DMS79 (cell line): ENCODE measurements at places on chromosomes 12 and 14.

DNA sequence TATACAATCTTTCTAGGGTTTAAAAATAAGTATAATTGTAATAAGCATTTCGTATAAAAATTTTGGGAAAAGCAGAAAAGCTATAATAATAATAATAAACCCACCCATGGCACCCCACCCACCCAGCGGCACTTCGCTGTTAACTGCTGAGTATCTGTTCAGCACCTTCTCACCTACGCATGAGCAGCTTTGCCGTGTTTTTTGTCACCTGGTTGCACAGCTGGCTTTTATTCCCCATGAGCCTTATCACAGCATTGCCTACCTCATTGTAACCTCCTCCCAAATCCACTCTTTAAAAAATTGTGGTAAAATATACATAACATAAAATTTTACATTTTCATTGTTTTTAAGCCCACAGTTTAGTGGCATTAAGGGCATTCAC, 34.7 kb downstream of the CYP46A1 start:
- no peak for DNase-seq

- no peak for DNase-seq
These were observed 9.9 kb downstream of the DYRK2 start for GRCh38 chr12:67658486-67658885.

DNA sequence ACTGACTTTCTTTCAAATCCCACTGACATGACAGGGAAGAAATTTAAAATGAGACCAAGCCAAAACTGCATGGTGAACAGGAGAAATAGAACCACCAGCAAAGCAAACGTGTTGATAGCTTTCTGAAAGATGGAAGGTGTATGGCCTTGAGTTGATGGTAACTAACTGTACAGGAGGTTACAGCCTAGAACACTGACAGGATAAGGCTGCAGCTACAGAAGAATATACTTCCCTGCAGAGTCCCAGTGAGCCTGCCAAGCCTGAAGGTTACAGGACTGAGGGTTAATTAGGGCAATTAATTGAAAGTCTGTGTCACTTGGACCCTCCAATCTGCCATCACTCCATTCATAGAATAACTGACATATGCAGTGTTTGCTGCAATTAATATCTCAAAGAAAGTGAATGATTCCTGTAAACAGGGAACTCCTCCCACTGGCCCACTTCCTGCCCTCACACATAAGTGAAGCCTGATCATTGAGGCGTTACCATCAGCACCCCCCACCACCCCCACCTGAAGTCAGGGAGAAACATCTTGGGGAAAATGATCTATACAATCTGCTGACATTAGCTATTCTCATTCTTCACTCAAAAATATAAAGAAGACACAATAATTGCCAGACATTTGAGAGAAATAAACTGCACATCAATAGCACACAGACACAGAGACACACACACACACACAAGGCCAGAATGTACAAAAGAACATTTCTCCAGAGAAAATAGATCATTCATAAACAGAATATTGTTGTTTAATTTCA, 73.4 kb downstream of the GTF2A1 start:
- no peak for DNase-seq

DNA sequence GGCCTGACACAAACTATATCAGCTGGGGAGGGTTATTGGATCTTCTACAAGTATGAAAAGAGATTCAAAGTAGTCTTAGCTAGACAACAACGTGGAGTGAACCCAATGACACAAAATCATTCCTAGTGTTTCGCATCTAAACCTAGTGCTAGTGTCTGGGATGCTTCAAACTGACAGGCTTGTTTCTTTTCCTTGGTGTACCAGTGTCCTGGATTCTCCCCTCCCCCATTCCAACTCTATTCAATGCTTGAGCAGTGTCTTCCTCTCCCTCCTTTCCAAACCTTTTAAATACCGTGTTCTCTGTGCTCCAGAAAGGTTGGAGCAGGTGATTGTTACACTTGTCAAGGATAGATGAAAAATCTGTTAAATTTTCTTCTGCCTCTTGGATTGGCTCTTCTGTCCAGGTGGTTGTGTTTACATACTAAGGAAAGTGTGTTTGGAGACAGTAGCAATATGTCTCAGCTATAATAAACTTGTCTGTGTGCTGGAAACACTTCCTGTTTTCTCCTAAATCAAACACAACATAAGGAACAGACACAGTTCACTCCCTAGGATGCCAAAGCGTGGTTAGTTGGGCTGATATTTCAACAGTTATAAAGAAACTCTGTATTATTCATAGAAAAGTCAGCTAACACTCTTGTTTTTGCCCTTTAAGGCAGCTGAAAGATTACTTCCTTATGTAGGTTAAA, 14.4 kb upstream of the GUCY2C start:
- DNase-seq, result no peak

- DNase-seq, result no peak
These were observed 19.4 kb downstream of the CAND1 start for GRCh38 chr12:67288561-67288960.

GRCh38 chr14:65210118-65210821, 108.0 kb upstream of the MAX start:
- no peak for DNase-seq

DNA sequence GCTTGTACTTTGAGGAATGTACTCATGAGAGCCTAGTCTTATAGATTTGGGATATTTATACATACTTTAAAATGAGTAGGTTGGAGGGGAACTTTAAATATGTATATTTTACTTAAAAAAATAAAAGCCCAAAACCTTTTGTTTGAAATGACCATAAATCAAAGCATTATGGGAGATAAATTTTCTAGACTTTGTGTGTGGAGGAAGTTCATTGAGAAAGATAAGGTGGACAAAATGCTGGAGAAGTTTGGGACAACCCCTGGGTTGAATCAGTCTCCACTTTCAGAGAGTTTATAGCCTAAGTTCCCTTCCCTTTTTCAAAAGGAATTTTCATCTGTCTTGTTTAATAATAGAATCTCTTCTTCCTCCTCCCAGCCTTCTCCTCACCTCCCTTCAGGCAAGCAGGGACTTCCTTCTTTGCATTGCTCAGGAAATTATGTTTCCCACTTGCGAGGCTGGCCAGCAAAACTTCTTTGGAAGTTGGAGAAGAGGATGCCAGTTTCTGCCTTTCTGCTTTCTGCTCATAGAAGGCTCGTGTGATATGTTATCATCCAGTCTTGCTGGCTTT, 54.2 kb downstream of the CHST11 start:
- DNase-seq, result no peak

DNA sequence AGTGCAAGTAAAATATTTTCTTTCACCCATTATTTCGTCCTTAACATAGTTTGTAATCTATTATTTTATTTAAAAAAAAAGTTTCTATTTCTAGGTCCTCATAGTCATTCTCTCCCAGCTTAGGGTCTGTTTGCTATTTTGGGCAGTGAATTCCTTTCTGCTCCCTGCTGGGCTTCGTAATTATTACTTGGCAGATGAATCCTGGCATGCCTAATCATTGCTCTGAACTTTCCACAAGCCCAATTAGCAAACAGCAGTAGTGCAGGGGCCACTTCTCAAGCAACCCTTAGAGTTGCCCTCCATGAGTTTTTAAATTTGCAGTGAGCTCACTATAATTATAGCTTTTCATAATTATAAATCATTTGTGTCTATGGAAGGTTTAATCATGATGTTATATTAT, 1378.3 kb upstream of the SEL1L start:
- no peak for DNase-seq

- DNase-seq, result no peak
These were observed 41.9 kb upstream of the PSMA6 start for GRCh38 chr14:35250319-35250718.

DNA sequence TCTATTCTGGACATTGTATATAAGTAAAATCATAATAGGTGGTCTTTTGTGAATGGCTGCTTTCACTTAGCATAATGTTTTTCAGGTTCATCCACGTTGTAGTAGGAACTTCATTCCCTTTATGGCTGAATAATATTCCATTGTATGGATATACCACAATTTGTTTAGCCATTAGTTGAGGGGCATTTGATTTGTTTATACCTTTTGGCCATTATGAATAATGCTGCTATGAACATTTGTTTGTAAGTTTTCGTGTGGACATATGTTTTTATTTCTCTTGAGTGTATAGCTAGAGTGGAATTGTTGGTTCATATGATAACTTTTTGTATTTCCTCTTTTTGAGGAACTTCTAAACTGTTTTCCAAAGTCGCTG, 123.3 kb downstream of the TTLL5 start:
- DNase-seq, result no peak

GRCh38 chr14:81295958-81296923, 75.5 kb upstream of the GTF2A1 start:
- no peak for DNase-seq

DNA sequence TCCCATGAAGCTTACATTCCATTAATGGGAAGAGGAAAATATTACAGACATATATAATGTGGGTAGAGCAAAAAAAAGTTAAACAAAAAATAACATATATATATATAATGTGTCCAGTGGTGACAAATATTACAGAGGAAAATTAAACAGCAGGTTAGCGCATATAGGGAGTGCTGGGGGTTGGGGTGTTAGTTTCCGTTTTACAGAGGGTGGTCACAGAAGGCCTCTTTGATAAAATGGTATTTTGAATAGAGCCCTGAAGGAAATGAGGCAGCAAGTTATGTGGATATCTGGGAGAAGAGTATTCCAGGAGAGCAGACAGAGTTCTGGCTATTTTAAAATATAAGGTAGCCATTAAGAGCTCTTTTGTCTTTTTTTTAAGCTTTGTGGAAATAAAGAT, 73.2 kb downstream of the DCAF5 start:
- no peak for DNase-seq

- DNase-seq, result no peak
These were observed 81.4 kb downstream of the KIF26A start for GRCh38 chr14:104219731-104220214.

DNA sequence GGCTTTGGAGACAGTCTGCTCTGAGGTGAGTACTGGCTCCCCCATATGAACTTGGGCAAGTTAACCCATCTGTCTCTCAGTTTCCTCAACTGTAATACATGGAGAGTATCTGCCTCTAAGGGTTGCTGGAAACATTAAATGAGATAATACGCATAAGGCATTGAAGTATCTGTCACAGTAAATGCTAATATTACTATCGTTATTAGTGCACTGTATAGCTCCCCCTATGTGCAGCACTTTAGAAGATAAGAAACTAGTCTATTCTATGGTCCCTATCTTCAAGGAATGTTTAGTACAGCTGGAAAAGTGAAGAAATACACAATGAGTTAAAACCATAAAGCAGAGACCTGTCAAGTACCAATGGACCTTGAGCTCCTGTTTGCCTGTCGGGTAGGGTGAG, 51.7 kb upstream of the CFL2 start:
- no peak for DNase-seq

- DNase-seq, result no peak
These were observed 821.1 kb upstream of the FLRT2 start for GRCh38 chr14:84708865-84709264.

GRCh38 chr12:11801643-11802042, 152.2 kb downstream of the ETV6 start:
- no peak for DNase-seq

- DNase-seq, result no peak
These were observed 690 bp upstream of the RBP5 start for GRCh38 chr12:7129287-7129871.

GRCh38 chr14:71780075-71780474, 152.2 kb upstream of the RGS6 start:
- no peak for DNase-seq

DNA sequence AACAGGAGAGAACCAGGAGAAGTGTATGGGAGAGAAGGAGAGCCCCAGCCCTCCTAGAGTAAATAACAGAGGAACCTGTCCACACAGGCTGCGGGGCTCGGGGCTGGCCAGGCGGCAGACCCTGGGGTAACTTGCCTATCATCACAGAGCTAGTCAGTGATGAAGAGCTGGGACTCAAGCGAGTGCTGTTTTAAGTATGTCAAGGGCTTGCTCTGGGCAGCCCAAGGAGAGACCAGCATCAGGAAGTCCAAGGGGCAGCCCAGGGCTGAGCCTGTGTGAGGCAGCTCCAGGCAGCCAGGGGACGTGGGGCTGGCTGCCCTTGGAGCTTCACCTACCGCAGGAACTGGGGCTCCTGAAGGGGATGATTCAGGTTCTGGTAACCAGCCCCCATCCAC, 10.0 kb downstream of the VWF start:
- DNase-seq, result no peak

DNA sequence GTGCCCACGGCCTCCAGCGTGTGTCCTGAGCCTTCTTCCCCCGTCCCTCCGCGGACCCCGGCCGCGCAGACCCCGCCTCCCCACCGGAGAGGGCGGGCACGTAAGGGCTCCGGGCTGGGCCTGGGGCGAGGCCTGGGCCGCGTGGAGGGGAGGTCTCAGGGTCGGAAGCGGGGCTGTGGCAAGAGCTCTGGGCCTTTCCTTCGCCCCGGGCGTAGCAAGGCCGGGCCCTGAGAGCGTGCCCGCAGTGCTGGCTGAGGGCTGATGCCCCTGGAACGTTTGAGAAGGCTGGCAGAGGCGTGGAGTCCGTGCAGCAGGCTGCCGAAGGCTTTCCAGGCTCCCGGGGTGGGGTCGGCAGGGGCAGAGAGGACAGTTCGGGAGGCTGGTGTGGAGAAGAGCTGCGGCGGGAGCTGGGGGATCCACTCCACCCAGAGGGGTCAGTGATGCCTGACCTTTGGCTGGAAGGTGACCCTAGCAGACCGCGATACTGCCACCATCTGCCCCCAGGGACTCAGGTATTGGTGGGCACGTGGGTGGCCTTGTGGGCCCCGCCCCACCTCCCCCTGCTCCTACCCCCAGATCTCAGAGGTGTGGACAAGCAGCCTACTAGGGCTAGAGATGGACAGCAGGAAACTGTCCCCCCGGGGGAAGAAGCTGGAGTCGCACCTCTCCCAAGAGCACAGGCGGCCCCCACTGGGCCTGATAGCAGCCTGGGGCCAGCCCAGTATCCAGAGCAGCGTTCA, 558 bp downstream of the TEX22 start:
- peak; percentile 57 for DNase-seq

GRCh38 chr12:10214136-10214894, 1.6 kb downstream of the GABARAPL1 start:
- no peak for DNase-seq

- DNase-seq, result peak; percentile 89
These were observed 191.4 kb downstream of the PLCZ1 start for GRCh38 chr12:18546399-18546798.

- no peak for DNase-seq
These were observed 10.4 kb downstream of the CPNE6 start for GRCh38 chr14:24081739-24082211.

DNA sequence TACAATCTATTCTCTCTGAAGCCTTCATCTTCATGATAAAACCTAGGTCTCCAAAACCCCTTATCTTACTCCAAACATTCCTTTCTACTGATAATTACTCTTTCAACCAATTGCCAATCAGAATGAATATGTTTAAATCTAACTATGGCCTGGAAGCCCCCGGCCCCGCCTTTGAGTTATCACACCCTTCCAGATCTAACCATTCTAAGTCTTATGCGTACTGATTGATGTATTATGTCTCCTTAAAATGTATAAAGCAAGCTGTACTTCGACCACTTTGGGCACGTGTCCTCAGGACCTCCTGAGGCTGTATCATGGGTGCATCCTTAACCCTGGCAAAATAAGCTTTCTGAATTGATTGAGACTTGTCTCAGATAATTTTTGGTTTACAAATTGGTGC, 14.4 kb downstream of the PABPN1 start:
- no peak for DNase-seq
